ENCODE measurements at places on chromosomes 7 and 10.
A peak's percentile ranks its signal among the peaks of the same experiment; 100 is the strongest.

- no peak for DNase-seq
These were observed 79.7 kb downstream of the VIPR2 start for GRCh38 chr7:159064816-159065510.

DNA sequence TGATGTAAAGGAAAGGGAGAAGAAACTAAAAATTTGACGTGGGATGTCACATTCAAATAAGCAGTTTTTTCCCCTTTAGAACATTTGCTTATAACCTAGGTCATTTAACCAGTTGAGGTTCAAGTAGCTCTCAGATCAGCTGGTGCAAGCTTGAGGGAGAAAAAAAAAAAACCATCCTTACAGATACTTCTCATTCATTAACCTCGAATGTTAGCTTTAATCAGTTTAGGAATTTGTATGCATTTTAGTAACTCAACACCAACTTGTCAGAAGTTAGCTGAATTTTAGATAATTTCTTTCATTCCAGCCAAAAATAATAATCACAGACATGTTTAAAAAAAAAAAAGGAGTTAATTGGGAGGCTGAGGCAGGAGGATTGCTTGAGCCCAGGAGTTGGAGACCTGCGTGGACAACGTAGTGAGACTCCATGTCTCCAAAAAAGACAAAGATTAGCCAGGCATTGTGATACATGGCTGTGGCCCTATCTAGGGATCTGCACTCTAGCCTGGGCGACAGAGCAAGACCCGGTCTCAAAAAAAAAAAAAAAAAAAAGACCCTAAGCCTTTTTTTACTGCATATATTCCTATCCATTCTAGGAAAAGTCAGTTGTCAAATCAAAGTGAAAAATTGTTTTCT is 46.2 kb downstream of the BMPR1A start:
- no peak for DNase-seq

DNA sequence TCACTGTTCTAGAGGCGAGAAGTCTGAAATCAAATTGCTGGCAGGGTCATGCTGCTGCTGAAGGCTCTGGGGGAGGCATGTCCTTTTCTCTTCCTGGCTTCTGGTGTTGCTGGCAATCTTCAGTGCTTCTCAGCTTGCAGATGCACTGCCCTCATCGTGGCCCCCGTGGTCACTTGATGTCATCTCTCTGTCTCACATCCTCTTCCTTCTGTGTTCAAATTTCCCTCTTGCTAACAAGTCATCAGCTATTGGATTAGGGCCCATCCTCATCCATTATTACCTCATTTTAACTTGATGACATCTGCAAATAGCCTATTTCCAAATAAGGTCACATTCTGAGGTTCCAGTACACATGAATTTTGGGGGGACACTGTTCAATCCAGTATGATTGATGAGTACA is 36.6 kb upstream of the SRGN start:
- DNase-seq = no peak

DNA sequence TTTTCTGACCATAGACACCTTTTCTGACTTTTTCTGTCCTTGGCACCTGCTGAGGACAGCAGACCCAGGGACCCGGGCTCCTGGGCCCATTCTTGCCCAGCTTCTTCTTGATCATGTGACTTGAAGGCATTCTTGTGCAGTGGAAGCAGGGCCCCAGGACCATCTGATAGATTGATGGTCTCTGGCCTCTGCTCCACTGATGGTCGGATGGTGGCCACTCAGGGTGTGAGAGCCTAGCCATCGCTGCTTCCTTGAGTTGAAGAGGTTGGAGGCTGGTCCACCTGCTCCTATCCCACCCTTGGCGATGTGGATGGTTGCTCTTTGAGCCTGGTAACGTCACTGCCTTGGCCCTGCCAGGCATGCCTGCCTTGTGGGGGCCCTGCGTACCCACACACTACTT is 37.8 kb upstream of the ZNF716 start:
- no peak for DNase-seq

- no peak for DNase-seq
These were observed 17.8 kb downstream of the CAV1 start for GRCh38 chr7:116542618-116543017.

GRCh38 chr7:117230276-117231046 is 92.4 kb downstream of the WNT2 start:
- peak; percentile 93 for DNase-seq

GRCh38 chr10:61993711-61994401 is 92.4 kb downstream of the ARID5B start:
- DNase-seq = no peak

DNA sequence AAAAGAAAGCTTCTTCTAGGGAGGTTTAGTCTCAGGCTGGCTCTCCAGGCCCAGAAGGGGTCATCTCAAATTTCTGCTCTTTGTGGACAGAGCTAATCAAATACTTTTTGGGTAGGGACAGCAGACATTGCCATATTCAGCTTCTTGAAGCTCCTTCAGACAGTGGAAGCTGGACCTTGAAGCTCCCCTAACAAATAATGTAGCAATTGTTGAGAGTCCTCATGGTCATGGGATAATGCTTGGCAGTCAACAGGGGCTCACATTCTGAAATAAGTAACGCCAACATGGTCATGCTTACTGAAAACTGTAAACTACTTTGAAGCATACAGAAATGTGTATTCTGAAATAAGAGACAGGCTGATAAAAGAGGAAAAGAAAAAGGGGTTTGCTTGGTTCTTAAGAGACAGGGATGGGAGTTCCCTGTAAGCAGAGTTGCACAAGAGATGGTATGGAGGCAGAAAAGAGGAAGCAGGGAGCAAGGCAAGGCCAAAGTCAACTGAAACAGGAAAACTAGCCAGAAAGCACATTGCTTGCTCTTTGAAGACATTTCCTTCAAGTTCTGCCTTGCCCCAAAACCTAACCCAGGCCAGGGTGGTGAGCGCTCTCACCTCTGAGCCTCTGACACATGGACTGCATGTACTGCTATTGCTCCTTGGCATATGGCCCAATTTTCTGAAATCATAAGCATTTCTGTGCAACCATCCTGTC is 53.1 kb upstream of the KMT2E start:
- no peak for DNase-seq

Data from BJ (cell line).